ENCODE measurements at places on chromosomes 7 and 10. TPM values are rescaled to one million over a fixed set of nuclear protein-coding genes. Genes with fewer than 3 reads are reported as not detected.

The LRGUK gene
- 3.6 TPM for total RNA-seq

The RAMP3 gene
- total RNA-seq, result 0.88 TPM

The LRMDA gene
- 0.86 TPM for total RNA-seq

The MYH16 gene
- total RNA-seq, result not detected

The CALML3 gene
- not detected for total RNA-seq

The TRIM50 gene
- not detected for total RNA-seq

The GPC2 gene
- 44.8 TPM for total RNA-seq

The AGBL3 gene
- 1.9 TPM for total RNA-seq

The TRPV5 gene
- total RNA-seq, result not detected

The ITGB8 gene
- total RNA-seq, result 3.6 TPM

- no peak for DNase-seq
- no peaks in the 10 kb centered on the region for H3K36me3 ChIP-seq
- H3K27ac ChIP-seq, result no peak overlapping the region
- H3K4me3 ChIP-seq, result no peak overlapping the region
- no peaks in the 10 kb centered on the region for H3K27me3 ChIP-seq
Measured at GRCh38 chr10:38102880-38103279, 8.7 kb downstream of the ZNF37A start.

- peak; percentile 90 for DNase-seq
- H3K4me3 ChIP-seq, result no peak overlapping the region
- H3K4me1 ChIP-seq, result peaks cover 7% of the 10 kb centered on the region
- no peak overlapping the region for H3K27ac ChIP-seq
- H3K36me3 ChIP-seq, result no peaks in the 10 kb centered on the region
Measured at GRCh38 chr10:70537398-70538194, 59.0 kb downstream of the PALD1 start.

DNA sequence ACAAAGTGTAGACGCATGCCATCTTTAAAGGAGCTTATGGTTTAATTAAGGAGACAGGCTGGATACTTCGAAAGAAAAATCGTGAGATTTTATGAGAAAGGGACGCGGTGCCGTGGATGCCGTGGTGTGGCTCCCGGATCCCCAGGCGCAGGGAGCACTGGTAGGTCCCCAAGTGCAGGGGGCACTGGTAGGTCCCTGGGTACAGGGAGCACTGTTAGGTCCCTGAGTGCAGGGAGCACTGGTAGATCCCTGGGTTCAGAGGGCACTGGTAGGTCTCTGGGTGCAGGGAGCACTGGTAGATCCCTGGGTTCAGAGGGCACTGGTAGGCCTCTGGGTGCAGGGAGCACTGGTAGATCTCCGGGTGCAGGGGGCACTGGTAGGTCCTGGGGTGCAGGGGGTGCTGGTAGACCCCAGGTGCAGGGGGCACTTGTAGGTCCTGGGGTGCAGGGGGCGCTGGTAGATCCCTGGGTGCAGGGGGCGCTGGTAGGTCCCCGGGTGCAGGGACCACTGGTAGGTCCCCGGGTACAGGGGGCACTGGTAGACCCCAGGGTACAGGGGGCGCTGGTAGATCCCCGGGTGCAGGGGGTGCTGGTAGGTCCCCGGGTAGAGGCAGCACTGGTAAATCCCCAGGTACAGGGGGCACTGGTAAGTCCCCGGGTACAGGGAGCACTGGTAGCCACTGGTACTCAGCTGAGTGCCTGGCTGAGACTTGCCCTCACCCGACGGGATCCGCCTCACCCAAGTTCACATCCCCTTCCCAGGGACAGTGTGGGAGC, 14.1 kb downstream of the PRKAG2 start:
- no peaks in the 10 kb centered on the region for H3K4me1 ChIP-seq
- H3K27ac ChIP-seq, result no peak overlapping the region
- H3K36me3 ChIP-seq, result no peaks in the 10 kb centered on the region
- DNase-seq, result no peak

DNA sequence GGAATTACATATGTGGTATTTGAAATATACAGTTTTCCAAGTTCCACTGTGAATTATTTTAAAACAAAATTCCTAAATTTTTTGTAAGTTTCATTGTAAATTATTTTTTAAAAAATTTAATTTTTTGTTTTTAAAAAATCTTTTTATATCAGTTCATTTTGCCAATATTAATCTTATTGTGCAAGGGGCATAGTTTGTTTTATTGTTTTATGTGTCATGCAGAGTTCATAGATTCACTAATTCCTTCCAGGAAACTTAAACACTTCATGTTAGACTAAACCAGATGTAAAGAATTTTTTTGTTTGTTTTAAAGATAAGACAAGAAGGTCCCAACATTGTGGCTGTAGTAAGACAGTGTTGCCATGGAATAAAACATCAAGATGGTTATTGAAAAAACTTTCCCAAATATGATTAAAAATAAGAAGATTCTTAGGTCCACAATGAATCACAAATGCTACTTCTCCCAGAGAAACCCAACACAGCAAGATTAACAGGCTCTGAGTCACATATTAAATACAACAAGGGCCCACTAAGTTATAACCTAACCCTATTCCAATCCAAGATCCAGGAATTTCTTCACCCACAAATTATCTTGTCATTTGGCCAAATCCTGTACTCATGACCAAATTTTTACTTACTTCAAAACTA, 464.7 kb upstream of the IGFBP3 start:
- H3K36me3 ChIP-seq, result no peaks in the 10 kb centered on the region
- H3K4me1 ChIP-seq, result no peaks in the 10 kb centered on the region
- no peak for DNase-seq
- H3K4me3 ChIP-seq, result no peak overlapping the region

DNA sequence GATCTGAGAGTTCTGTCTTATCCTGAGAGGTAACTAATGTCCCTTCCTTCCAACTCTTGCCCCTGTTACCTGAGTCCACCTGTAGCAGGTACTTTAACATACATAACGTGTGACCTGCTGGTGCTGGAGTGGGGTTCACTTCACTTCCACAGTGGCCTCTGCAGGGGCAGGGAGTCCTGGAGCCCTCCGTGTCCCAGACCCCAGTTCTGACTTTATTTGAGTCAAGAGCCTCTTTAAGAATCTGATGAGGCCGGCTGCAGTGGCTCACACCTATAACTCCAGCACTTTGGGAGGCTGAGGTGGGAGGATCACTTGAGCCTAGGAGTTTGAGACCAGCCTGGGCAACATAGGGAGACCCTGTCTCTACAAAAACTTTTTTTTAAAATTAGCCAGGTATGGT, 117.0 kb upstream of the RET start:
- H3K27ac ChIP-seq, result no peak overlapping the region
- no peak for DNase-seq
- no peaks in the 10 kb centered on the region for H3K36me3 ChIP-seq
- H3K27me3 ChIP-seq, result no peaks in the 10 kb centered on the region

DNA sequence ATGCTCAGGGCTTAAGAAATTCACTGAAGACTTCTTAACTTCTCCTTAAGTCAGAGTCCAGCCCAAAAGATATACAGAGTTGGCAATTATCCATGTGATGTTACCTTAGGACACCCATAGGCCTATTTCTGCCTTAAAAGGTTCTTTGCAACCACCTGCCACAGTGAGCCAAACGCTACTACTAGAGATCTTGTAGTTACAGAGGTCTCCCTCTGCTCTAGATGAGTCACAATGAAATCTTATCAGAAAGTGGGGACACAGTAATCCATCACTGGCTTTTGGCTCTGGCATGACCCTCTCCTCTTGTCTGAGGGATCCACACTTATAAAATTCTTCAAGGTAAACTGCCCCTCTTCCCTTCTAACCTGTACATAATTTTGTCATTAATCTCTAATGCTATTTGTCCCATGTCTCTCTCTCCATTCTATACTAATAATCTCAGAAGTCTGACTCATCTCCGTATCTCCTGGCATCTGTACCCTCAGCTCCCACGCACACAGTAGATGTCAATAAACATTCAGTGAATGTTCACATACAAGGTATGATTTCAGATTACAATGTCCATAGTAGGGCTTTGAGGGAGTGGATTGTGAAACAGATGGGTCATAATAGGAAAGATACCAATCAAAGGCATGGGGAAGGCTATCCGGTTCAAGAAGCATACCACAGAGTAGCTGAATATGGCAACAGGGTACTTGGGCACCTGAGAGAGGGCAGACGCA, 112.1 kb downstream of the SGMS1 start:
- H3K27ac ChIP-seq, result no peak overlapping the region
- H3K36me3 ChIP-seq, result no peaks in the 10 kb centered on the region
- H3K27me3 ChIP-seq, result no peaks in the 10 kb centered on the region
- no peak overlapping the region for H3K4me3 ChIP-seq
- peaks cover 2% of the 10 kb centered on the region for H3K4me1 ChIP-seq

- no peaks in the 10 kb centered on the region for H3K27me3 ChIP-seq
- H3K4me3 ChIP-seq, result no peak overlapping the region
- no peak for DNase-seq
Measured at GRCh38 chr10:28367413-28367812, 64.5 kb upstream of the MPP7 start.

DNA sequence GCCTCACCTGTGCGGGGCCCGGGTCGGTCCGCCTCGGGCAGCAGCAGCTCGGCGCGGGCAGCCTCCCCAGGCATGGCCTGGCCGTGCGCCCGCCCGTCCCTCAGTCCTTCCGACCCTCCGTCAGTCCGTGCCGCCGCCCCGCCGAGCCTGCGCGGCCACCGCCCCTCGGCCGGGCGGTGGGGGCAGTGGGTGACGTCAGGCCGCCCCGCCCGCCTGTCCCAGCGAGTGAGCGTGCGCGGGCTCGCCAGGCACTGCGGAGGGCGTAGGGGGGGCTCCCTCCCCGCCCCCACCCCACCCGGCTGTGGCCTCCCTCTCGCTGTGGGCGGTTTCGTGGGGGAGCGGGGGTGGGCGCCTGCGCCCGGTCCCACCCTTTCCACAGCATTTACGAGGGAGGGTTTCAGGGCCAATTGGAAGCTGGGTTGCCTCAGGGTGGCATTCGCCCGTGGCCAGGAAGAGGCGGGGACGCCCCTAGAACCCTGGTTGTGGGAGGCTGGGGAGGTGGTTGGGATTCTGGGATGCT, at the start of gene NACAD:
TSS of gene NACAD (minus strand) at position 149 of the 520 bp plus-strand sequence. CDS start at position 74, 75 bp downstream.
- H3K4me1 ChIP-seq, result peaks cover 2% of the 10 kb centered on the region
- no peak for DNase-seq
- H3K27ac ChIP-seq, result no peak within 1 kb of the TSS
- H3K27me3 ChIP-seq, result peaks cover 12% of the 10 kb centered on the region

DNA sequence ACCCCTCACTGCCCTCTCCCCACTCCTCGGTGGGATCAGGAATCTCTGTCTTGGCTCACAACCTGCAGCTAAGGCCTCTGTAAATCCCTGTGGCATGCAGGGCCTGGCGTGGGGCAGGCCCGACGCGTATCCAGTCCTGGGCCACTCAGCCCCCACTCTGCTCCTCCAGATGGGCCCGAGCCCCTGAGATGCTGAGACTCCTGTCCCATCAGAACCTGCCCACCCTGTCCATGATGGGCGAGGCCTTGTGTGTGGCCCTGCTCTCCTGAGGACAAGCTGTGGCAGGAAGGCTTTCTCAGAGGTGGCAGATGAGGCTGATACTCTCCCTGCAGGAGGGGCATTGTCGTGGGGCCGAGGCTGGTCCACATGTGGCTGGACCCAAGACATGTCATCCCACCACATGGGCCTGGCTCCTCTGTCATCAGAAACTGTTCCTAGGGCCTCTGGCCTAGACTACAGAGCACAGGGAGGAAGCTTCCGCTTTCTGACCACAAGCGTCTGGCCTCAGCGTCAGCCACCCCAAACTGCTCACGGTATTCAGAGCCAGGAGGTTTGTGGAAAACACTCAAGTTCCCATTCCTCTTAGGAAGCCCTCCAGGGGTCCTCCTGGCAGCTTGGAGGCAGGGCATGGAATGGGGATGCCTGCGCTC, 6.0 kb downstream of the ALOX5 start:
- H3K36me3 ChIP-seq, result no peaks in the 10 kb centered on the region
- no peak overlapping the region for H3K27ac ChIP-seq
- H3K4me1 ChIP-seq, result no peaks in the 10 kb centered on the region
- H3K27me3 ChIP-seq, result peaks cover 6% of the 10 kb centered on the region
- no peak overlapping the region for H3K4me3 ChIP-seq

DNA sequence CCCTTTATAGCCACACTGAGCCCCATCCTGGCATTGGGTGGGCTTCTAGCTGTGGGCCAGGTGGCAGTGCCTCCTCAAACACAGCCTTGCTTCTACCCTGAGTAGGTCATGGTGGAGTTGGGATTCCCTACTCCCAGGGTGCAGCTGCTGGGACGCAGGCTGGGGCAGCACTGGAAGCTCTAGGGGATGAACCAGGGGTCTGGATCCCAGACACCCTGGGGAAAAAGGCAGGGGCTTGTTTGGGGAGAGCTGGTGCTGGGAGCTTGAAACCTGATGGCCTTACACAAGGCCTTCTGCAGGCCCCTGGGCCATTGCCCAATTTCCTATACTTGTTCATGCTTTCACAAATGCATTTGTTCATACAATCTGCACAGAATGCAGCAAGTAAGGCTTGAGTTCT, 103.7 kb upstream of the CTBP2 start:
- H3K27ac ChIP-seq, result no peak overlapping the region
- H3K36me3 ChIP-seq, result no peaks in the 10 kb centered on the region
- DNase-seq, result no peak

DNA sequence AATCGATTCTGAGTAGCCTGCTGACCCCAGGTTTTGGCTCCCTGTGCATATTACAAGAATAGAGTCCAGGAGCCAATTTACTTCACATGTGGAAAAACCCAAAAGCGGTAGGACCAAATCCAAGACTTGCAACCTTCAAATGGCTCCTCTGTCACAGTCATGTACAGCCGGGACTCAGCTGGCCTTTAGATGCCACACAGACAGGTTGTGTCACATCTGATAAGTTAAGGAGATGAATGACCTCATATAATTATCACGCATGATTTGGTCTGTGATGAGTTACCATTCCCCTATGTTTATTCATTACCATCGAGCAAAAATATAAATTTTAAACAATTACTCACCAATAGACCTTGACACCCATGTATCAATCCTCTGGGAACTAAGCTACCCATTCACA, 14.2 kb downstream of the CACNA2D1 start:
- no peak overlapping the region for H3K4me3 ChIP-seq
- no peak for DNase-seq
- no peaks in the 10 kb centered on the region for H3K27me3 ChIP-seq
- no peaks in the 10 kb centered on the region for H3K4me1 ChIP-seq
- H3K36me3 ChIP-seq, result no peaks in the 10 kb centered on the region

- no peaks in the 10 kb centered on the region for H3K4me1 ChIP-seq
- H3K27ac ChIP-seq, result no peak overlapping the region
- no peak for DNase-seq
- no peaks in the 10 kb centered on the region for H3K27me3 ChIP-seq
Measured at GRCh38 chr7:90825779-90826178, 229.7 kb downstream of the CDK14 start.

DNA sequence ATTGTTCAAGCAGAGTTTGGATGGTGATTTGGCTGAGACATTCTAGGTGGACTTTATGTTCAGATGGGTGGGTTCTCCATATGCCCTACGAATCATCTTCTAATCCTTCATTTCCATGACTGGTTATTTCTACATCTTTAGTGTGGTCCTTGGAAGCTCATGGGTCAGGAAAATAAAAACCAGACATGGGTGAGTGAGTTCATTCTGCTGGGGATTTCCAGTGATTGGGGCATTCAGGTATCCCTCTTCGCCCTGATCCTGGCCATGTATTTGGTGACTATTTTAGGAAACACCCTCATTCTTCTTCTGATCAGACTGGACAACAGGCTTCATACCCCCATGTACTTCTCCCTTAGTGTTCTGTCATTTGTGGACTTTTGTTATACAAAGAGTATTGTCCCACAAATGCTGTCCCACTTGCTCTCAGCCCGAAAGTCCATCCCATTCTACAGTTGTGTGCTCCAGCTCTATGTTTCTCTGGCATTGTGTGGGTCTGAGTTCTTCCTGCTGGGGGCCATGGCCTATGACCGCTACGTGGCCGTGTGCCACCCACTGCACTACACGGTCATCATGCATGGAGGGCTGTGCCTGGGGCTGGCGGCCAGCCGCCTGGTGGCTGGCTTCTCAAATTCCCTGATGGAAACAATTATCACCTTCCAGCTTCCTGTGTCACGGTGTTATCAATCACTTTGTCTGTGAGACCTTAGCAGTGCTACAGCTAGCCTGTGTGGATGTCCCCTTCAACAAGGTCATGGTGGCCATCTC, 19.2 kb upstream of the OR6B1 start:
- no peaks in the 10 kb centered on the region for H3K4me1 ChIP-seq
